ENCODE measurements at places on chromosomes 16 and 17.
A peak's percentile ranks its signal among the peaks of the same experiment; 100 is the strongest.

GRCh38 chr17:65028545-65028843 lies 28.0 kb downstream of the GNA13 start:
- no peak for DNase-seq

- DNase-seq: no peak
Measured at GRCh38 chr16:65950211-65950610, 416.3 kb upstream of the CDH5 start.

GRCh38 chr17:28675980-28676379 lies 14.0 kb downstream of the SUPT6H start:
- DNase-seq: peak; percentile 55

DNA sequence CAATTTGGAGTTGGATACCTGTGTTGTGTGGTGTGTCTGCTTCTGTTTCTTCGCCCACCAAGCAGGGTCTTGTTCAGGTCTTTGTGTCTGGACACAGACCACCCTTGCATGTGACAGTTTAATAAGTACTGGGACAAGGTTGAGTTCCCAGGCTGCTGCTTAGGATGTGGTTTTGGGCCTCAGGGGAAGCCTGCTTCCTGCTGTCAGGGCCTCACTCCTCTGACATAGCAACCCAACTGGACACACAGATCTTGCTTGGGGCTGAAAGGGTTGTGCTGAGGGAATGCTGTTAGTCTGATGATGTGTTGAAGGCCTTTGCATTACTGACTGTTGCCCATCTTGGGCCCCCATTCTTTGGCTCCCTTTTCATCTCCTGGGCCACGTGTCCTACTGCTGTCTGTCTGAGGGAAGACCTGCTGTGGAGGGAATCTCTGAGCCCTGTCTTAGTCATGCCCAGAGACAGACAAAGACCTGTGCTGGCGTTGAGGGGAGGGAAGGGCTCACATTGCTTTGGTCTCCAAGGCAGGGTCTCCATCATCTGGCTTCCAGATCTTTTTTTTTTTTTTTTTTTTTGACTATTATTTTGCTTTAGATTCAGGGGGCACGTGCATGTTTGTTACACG lies 4.7 kb upstream of the TGFB1I1 start:
- peak; percentile 18 for DNase-seq

- DNase-seq: peak; percentile 56
Measured at GRCh38 chr17:71828182-71828596, 292.6 kb upstream of the SOX9 start.

- no peak for DNase-seq
Measured at GRCh38 chr16:29915590-29916247, 10.3 kb downstream of the KCTD13 start.

DNA sequence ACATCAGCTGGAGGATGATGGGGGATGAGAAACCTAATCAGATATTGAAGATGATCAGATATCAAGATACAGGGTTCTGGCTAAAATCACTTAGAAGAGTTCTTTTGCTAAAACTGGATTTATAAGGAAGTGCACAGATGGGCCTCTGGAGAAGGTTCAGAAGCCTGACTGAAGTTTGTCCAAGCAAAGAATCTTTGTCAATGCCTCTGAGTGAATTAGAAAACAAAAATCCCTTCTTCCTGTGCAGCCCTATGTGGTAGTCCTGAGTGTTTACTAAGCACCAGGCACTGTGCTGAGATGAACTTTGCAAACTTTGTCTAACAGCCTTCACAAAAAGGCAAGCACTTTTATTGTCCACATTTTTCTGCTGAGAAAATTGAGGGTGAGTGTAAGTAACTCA lies 11.4 kb upstream of the CENPV start:
- no peak for DNase-seq

DNA sequence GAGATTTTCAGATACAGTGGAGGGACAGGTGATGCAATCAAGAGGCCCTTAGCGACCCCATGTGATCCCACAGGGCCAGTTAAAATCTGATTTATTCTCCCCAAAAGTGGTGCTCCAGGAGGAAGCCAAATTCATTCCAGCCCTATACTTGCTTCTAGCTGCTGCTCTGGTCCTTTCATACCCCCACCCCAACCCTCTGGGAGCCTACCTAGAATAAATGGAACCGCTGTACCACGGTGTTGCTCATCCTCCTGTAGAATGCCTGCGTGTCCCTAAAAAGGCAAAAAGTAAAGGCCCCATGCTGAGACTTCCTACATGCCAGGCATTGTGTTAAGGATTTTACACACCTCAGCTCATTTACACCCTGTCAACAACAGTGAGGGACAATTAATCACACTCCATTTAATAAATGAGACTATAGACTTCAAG lies 2.0 kb upstream of the RASL10B start:
- DNase-seq: peak; percentile 46

DNA sequence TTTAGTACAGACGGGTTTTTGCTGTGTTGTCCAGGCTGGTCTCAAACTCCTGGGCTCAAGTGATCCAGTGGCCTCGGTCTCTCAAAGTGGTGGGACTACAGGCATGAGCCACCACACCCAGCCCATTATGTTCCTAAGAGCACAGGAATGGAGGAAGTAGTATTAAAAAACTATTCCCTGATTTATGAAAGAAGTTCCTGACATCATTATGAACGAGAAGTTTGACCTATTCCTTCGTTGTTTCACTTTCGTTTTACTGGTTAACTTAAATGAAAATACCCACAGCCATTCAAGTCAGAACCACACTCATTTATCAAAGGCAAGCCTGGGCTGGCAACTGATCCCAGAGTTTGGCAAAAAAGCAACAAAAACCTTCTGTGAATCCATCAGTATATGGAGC lies 13.5 kb upstream of the CBX4 start:
- no peak for DNase-seq

DNA sequence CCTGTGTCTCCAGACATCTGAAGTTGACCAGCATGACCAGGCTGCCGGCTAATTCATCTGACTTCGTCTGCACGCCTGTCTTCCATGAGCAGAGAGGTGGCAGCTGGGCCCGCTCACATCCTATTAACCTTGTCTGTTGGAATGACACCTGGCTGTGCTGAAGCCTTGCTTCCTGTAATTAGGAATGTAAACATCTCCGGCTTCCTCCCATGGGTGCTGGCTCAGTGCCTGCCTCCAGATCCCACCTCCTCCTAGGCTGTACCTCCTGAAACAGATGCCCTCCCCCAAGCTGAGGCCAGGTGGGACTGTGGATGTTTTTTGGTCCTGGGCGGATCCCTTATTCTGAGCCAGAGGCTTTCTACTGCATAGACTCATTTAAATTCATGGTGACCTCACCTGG lies 296.3 kb downstream of the HS3ST4 start:
- peak; percentile 2 for DNase-seq

- DNase-seq: no peak
Measured at GRCh38 chr16:66485376-66485775, 58.3 kb downstream of the BEAN1 start.

DNA sequence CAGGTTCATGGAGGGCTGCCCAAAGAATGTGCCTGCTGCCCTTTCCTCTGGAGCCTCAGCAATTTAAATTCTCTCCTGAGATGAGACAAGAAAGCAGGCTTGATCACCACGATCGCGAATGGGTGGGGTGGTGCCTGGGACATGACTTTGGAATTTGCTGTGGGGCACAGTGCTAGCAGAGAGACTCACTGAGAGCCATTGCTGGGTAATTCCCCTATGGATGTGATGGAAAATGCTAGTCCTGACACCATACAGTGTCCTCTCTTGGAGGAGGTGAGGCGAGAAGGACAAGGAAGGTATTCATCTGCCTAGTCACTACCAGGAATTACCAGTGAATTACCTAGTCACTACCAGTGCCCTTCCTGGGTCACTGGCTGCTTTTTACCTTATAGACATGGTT lies 15.5 kb downstream of the FAM20A start:
- no peak for DNase-seq

DNA sequence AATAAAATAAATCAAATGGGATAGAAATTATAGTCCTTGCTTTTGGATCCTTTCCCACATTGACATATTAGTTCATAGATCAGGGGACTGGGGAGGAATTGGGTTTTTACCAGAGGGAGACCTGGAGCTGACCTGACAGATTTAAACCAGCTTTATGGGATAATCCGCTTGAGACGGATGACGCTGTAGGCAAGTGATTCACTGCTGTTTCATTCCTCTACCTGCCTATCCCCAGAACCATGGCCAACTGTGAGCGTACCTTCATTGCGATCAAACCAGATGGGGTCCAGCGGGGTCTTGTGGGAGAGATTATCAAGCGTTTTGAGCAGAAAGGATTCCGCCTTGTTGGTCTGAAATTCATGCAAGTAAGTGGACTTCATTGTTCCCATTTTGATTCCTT lies 2.1 kb downstream of the NME1 start:
- DNase-seq: no peak

DNA sequence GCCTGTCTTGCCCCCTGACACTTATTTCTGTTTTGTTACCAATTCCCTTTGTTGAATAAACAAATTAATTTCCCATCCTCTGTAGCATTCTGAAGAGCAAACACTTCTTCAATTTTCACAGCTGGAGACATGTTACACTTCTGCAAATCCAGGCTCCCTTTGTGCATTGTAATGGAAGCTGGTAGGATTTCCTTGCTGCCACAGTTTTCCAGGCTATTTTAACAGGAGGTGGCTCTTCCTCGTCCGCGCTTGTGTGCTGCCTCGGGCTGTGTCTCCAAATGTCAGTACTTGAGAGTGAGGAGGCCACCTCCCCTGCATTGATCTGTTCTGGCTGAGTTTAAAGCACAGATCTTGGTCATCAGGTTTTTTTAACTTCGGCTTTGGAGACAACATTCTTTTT lies 40.0 kb downstream of the SOST start:
- DNase-seq: no peak

GRCh38 chr17:47955497-47956461 lies 1.9 kb downstream of the PRR15L start:
- no peak for DNase-seq

- no peak for DNase-seq
Measured at GRCh38 chr16:19919142-19919541, 34.5 kb upstream of the GPRC5B start.

GRCh38 chr17:44766409-44767038 lies 7.7 kb downstream of the ADAM11 start:
- peak; percentile 69 for DNase-seq

GRCh38 chr16:50600582-50601283 lies 52.5 kb downstream of the NKD1 start:
- DNase-seq: no peak

DNA sequence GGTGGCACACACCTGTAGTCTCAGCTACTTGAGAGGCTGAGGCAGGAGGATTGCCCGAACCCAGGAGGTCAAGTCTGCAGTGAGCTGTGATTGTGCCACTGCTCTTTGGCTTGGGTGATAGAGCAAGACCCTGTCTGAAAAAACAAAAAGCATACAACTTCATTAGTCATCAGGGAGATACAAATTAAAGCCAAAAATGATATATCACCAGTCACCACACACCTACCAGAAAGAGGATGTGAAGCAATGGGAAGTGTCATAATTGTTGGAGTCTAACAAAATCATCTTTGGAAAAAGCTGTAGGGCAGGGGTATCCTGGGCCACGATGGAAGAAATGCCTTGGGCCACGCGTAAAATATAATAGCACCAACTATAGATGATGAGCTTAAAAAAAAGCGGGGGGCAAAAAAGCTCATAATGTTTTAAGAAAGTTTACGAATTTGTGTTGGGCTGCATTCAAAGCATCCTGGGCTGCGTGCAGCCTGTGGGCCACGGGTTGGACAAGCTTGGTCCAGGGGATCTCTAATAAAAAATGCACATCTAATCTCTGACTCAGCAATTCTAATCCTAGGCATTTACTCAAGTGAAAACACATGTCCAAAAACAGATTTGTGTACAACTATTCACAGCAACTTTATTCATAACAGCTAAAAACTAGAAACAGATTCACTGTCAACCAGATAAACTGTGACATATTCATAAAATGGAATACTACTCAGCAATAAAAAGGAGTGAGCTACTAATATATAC lies 65.9 kb downstream of the HIC1 start:
- no peak for DNase-seq

DNA sequence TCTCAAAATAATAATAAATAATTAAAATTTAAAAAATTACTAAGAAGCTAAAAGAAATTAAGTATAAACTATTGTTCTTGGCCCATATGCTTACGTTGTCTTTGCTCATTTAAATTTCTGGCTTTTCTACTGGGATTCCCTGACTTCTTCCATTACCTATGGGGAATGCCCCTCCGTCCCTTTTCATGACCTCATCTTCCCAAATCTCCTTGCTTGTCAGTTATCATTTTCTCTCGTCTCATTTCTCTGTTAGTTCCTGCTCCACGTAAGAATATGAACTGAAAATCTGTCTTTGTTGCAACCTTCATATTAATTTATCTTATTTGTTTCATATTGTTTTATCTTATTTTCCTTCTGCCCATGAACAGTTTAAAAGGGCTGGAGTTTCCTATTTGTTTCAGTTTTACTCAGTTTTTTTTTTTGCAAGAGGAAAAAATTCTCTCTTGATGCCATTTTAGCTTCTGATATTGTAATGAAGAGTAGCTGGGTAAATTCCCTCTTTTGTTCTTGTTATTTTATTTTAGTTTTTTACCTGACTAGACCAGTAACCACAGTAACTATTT lies 2.5 kb upstream of the DNAJA2 start:
- DNase-seq: no peak

- DNase-seq: peak; percentile 97
Measured at GRCh38 chr17:2749784-2750181, 331 bp upstream of the CCDC92B start.

DNA sequence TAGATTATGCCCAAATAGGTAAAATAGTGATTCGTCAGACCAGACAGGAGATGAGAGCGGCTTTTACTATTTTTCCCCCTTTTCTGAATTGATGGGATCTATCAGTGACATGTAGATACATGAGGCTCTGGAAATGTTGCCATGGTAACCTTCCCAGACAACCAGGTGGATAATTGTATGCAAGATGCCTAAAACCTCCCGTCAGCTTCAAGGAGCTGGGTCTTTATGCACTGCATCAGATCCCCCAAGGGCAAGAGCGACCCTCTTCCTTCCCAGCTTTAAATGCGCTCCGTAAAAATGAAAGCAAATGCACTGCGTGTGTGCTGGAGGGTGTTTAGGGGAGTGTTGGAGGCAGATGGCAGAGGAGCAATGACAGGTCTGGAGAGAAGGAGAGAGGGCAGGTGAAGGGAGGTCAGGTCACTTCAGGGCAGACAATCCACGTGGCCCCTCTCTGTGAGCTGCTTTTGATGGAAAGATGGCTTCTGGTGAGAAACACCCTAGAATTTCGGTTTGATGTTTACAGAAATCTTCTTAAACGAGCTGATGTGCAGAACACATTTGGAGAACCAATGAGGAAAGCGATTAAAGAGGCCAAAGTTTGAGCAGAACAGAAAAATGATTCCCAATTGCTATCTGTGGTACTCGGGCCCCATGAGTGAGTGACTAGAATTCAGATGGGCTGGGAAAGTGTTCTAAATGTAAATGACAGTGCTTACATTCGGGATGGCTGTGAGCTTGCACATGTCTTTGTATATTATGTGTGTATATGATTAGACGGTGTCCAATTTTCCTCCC lies 461.7 kb upstream of the HSBP1 start:
- no peak for DNase-seq

DNA sequence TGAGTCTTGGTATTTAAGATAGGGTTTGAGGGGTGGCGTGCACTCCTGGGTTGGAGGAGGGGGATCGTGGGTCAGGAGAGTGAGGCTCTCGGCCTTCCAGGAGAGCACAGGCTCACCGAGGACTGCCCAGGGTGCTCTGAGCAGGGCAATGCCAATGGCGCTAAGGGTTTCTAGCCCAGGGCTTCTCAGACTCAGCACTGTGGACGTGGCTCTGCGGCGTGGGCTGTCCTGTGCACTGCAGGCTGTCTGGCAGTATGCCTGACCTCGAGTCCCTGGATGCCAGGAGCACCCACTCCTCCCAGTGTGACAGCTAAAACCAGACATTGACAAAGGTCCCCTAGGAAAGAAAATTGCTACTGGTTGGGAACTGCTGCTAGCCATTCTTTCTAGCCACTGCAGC lies 37.2 kb upstream of the ENDOV start:
- DNase-seq: no peak

- no peak for DNase-seq
Measured at GRCh38 chr17:29031488-29031887, 11.5 kb upstream of the PIPOX start.
